ENCODE measurements at places on chromosomes 2 and 18.

GRCh38 chr18:79583984-79584401, 95.6 kb upstream of the CTDP1 start:
- no peak for DNase-seq

GRCh38 chr2:192499476-192499875, 304.7 kb upstream of the TMEFF2 start:
- peak; percentile 47 for DNase-seq

DNA sequence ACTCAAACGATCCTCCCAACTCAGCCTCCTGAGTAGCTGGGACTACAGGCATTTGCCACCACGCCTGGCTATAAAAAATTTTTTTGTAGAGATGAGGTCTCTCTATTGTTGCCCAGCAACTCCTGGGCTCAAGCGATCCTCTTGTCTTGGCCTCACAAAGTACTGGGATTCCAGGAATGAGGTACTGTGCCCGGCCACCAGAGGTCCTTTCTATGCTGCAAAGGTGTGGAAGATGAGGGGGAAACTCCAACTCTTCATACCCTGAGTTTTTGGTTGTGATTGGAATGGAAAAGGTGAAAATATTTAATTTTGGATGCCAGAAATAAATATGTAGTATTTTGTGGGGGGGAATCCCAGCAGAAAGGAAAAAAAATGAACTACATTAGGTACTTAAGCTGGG, 36.0 kb downstream of the MRPL33 start:
- DNase-seq = peak; percentile 46

DNA sequence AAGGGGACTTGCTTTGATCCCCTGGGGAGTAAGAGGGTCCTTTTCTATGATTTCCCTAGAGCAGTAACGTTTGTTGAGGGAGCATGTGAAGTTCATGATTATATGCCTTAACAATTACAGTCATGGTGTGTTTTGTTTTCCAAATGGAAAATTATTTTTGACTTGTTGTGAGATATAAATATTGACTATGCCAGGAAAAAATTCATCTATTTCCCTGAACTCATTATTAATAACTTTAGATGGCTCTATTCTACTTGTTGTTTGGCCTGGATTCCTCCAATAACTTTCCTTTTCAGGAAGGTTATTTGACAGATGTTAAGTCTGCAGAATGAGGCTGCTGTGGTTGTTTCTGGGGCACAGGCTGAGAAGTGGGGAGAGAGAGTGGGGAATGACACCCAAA, 72.1 kb upstream of the LMAN1 start:
- DNase-seq = no peak

GRCh38 chr2:150567771-150568301, 80.4 kb upstream of the RND3 start:
- DNase-seq = peak; percentile 45

DNA sequence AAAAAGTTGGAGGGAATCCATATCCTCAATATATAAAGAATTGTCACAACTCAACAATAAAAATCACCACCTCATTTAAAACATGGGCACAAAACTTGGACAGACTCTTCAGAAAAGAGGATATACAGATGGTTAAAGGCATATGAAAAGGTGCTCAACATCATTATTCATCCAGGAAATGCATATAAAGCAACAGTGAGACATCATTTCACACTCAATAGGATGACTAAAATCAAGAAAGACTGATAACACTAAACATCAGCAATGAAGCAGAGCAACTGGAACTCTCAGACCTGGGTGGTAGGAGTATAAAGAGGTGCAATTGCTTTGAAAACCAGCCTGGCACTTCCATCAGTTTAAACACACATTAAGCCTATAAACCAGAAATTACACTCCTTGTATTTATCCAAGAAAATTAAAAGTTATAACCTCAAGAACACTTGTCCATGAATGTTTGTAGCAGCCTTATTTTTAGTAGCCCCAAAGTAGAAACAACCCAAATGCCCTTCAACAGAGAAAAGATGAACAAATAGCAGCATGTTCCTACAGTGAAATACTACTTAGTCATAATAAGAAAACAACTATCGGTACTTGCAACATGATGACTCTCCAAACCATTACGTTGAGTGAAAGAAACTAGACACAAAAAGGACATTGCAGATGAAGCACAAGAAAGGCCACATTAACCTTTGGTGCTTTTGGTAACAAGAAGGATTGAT, 79.1 kb upstream of the TANC1 start:
- no peak for DNase-seq

DNA sequence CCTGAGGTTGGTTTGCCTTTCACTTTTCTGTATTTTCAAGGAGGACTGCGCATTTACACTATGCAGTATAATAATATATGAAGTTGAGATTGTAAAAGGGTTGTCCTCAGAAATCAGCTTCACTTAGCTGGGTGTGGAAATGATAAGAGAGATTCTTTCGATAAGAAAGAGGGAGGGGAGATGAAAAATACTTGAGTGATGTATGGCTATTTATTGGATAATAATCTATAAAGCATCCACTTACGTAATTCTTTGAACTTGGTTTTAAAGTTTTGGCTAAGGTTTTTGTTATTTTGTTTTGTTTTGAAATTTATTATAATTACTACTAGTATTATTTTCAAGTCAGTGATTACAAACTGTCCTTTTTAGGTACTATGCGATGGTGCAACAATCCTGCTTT, 40.6 kb downstream of the EFEMP1 start:
- DNase-seq = no peak

- DNase-seq = peak; percentile 14
Measured at GRCh38 chr2:223724861-223725260, 112.5 kb downstream of the AP1S3 start.

- no peak for DNase-seq
Measured at GRCh38 chr2:237964194-237964577, 2.6 kb upstream of the UBE2F start.

GRCh38 chr2:236546561-236547002, 23.0 kb upstream of the ACKR3 start:
- DNase-seq = no peak

DNA sequence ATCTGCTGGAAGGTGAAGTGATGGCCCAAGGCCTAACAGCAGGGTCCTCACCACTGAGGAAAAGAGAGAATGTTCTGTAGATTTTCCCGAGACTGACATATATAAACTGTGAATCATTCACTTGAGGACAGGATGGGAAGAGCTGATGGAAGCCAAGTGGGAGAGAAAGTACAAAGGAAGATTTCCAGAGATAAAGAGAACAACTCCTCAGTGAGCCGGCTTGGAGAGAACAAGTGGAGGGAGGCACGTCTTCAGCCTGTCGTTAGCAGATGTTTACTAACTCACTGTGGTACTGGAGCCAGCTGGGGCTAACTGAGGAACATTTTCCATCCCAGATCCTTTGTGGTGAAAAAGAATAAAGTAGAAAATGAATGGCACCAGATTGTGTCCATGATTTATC, 552.9 kb upstream of the TNP1 start:
- no peak for DNase-seq

GRCh38 chr2:66576561-66577320, 141.8 kb downstream of the MEIS1 start:
- DNase-seq = peak; percentile 52

- no peak for DNase-seq
Measured at GRCh38 chr2:143128681-143129580, at the start of gene ARHGAP15. TSS of gene ARHGAP15 (plus strand) at chr2:143129419.

- DNase-seq = peak; percentile 64
Measured at GRCh38 chr2:119426801-119427395, 4.8 kb upstream of the TMEM37 start.

DNA sequence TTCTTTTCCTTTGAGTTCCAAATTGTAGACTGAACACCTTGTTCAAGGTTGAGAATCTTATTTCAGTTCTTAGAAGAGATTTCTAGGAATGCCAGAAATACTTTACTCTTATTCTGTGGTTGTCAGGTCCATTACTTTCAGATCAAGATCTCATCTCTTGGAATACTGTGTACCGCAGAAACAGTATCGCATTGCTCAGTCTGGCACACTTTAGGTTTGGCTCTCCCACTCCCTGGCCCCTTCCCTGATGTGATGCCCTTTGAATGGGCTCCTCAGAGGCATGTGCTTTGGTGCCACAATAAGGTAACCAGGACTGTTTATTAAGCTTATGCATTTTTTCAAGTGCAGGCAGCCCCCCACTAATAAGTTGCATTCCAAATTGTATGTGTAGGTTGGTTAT, 244.7 kb upstream of the FOSL2 start:
- no peak for DNase-seq

DNA sequence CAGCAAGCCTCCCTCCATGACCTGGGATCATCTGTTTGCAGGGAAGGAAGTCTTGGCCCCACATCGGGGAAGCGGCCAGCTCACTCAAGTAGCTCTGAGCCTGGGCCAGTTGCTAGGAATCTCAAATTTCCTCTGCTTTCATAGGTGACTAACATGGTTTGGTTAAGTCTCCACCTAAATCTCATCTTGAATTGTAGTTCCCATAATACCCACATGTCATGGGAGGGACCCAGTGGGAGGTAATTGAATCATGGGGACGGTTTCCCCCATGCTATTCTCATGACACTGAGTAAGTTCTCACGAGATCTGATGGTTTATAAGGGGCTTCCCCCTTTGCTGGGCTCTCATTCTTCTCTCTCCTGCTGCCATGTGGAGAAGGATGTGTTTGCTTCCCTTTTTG, 75.2 kb downstream of the LBH start:
- peak; percentile 9 for DNase-seq

DNA sequence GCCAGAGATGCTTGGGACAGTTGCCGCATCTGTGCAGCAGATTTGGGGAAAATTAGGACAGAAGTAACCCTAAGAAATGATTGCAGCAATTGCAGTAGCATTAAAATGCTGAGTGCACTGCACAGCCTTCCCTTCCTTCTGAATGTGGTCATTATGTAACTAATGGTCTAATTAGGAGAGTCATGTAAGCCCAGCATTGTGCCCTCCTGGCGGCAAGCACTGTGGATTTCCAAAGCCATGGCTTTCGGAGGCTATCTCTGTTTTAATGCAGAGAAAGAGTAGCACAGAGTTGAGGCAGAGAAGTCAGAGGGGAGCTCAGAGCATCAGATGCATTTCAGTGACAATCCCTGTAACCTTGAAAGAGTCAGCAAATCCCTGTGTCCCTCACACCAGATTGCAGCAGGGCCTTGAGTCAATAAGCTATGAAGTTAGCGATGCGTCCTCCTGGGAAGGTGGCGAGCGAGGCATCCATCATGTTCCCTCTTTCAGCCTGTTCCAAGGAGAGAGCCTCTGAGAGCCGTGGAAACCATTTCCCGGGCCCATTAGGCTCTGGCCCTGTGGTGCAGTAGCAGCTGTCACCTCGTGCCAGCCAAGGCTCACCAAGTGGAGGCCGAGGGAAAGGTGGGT, 307.2 kb downstream of the FBXO15 start:
- no peak for DNase-seq

DNA sequence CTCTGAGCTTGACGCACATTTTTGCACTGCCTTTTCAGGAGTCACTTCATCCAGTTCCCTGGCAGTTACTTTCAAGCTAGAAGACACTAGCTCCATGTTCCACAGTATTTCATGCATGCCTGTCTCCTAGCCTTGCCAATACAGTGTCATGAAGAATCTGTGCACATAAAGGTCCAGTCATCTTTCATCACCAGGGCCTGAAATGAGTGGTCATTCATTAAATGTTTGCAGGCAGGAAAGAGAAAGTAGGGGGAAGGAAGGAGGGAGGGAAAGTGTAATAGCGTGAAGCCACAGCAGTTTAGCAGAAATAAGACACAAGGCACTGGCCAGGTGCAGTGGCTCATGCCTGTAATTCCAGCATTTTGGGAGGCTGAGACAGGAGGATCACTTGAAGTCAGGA, 92.4 kb upstream of the COPS8 start:
- no peak for DNase-seq

DNA sequence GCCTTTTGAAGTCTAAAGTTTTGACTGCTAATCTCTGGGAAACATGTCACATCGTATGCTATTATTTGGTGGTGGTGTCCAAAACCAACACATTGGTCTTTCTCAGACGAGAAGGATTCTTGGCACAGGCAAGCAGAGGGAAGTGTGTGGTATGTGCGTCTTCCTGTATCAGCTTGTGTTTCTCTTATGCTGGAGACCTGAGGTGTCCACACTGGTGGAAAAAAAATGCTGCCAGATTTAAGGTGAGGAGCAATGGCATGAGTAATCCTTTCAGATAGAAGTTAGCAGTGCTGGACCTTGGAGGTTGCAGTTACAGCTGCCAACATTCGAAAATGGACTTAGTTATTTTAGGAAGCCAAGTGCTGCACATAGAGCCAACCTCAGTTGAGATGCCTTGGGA, 11.7 kb upstream of the FHL2 start:
- DNase-seq = peak; percentile 62

- no peak for DNase-seq
Measured at GRCh38 chr2:134395779-134396178, 141.9 kb downstream of the MGAT5 start.

- DNase-seq = peak; percentile 79
Measured at GRCh38 chr2:225270861-225271260, 128.6 kb upstream of the NYAP2 start.

DNA sequence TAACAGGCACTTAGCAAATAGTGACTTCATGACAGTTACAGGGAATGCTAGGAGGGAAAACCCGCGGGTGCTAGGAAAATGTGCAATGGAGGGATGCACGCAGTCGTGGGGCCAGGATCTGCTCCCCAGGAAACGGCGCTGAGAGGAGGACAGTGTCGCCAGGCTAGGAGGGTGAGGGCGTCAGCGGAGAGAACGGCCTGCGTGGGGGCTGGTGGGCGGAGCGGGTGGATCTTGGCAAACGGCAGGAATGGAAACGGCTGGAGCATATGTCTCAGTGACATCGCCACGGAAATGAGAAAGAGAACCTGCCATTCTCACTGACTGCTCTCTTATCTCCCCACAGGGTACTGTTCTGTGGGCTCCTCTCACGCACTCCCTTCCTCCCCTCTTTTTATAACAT, 478.5 kb upstream of the ID2 start:
- DNase-seq = no peak

- no peak for DNase-seq
Measured at GRCh38 chr2:235054475-235054874, 102.7 kb downstream of the SH3BP4 start.

- DNase-seq = no peak
Measured at GRCh38 chr2:7539077-7539476, 621.9 kb downstream of the RNF144A start.

DNA sequence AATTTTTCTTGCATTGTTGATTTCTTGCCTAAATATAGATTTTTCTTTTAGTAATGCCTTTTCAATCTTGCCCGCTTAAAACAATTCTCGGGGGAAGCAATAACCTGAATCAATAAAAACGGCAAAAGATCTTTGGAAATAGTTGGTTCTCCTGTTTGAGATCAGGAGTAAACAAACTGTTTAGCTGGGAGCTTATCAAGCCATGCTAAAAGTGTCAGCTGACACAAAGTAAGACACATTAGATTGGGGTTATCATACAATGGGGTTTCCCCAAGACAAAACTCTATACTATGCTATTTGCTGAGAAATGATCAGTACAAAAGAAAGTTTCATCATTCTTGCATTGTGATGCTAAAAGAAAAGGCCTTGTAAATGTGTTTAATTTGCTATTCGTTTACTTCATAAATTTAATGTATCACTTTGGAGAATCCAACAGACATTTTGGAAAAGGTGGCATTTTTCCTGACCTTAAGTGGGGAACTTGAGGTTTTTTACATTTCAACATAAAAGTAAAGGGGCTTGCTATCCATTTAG, 46.5 kb downstream of the ATIC start:
- peak; percentile 39 for DNase-seq
